ENCODE measurements at places on chromosomes 1 and 21.
A peak's percentile ranks its signal among the peaks of the same experiment; 100 is the strongest.

DNA sequence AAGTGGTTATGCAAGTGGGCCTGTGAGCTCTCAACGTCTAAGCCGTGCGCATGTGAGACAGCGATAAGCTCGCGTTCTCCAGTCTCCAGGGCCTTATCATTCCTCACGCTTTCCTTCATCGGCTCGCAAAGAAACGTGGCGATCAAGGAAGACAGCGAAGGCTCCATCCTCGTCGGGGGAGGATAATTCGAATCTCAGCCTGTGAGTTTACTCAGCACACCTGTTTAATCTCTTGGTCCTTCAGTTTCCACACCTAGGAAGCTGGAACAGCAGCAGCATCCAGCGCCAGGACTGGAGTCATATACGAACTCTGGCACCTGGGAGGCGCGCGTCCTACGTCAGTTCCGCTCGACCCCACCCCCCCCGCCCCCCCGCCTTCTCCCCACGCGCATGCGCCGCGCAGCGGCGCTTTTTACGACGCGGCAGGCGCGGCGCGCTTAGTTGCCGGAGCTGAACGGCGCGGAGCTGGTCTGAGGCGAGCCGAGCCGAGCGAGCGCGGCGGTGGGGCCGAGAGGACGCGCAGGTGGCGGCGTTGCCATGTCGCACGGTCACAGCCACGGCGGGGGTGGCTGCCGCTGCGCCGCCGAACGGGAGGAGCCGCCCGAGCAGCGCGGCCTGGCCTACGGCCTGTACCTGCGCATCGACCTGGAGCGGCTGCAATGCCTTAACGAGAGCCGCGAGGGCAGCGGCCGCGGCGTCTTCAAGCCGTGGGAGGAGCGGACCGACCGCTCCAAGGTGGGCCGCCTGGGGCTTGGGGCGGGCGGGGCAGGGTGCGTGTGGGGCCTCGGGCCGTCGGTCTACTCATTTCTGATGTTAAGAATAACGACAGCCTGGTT, at the start of gene PITHD1:
TSS of gene PITHD1 (plus strand) at position 440 of the 836 bp plus-strand sequence. CDS start at position 538, 98 bp downstream.
- peak; percentile 95 for DNase-seq

DNA sequence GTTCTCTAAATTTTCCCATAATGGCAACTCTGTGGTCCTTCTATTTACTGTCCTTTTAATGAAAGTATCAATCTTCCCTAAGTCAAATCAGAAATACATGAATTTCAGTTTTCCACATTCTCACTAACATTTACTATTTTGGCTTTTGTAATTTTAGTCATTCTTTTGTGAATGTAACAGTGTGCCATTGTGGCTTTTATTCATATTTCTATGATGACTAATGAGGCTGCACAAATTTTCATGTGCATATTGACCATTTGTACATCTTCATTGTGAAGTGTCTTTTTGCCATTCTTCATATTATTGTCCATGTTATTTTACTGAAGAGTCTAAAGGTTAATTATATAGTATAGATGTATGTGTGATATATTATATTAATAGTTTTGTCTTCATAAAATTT, 431.0 kb upstream of the BRINP3 start:
- DNase-seq = no peak

DNA sequence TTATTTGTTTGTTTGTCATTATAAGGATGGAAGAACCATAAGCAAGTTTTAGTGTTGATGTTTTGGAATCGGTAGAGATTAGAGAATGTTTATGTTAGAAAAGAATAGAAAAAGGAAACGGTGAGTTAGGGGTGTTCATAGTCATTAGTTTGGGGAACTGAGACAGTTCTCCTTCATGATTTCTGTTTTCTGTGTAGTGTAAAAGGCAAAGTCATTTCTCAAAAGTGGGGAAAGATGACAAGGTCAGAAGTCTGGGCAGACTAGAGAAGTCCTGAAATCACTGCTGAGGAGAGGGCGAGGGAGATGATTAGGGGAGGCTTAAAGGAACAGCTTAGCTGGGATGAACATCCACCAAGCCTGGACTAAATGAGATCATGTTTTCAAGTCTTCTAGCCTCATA, 498.9 kb downstream of the TTLL7 start:
- DNase-seq = no peak

DNA sequence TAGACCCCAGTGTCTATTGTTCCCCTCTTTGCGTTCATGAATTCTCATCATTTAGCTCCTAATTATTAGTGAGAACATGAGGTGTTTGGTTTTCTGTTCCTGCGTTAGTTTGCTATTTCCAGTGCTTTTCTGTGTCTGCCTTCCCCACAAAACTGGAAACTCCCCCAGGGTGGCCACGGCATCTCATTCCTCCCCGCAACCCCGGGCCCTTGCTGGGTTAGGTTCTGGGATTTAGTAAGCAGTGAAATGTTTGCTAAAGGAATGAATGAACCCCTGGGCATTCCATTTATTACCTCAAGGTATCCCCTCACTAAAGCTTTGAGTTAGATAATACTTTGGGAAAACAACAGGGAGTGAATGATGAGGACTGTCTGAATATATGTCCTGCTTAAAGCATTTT, 142.9 kb downstream of the GLUL start:
- no peak for DNase-seq

DNA sequence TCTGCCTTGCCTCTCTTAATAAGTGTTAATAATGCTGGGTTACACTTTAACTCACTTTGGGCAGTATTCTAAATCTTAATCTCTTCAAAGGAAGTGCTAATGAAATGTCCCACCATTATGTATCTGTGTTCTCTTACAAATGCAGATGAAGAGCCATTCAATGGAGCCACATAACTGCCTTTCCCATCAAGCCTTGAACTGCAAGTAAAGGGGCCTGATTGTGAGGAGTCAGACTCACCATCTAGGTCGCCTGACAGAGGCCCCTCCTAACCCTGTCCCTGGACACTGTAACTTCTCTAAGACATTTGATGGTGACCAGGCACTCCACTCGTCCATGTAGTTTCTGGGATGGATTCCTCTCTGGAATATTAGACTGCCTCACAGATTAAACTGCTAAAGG, 329.4 kb downstream of the KIF26B start:
- no peak for DNase-seq

Measured in DMS53 (cell line).